ENCODE measurements at places on chromosomes 1 and 21. TPM values are rescaled to one million over a fixed set of nuclear protein-coding genes. Genes with fewer than 3 reads are reported as not detected.

- no peak for DNase-seq
These were observed 7.8 kb downstream of the PLA2G2A start for GRCh38 chr1:19971664-19972063.

- no peak for DNase-seq
These were observed 4.4 kb upstream of the IFI6 start for GRCh38 chr1:27676410-27676809.

GRCh38 chr1:59046730-59047157 lies 250.2 kb upstream of the FGGY start:
- no peak for DNase-seq

GRCh38 chr1:177023726-177024125 lies 140.8 kb downstream of the ASTN1 start:
- DNase-seq, result no peak

DNA sequence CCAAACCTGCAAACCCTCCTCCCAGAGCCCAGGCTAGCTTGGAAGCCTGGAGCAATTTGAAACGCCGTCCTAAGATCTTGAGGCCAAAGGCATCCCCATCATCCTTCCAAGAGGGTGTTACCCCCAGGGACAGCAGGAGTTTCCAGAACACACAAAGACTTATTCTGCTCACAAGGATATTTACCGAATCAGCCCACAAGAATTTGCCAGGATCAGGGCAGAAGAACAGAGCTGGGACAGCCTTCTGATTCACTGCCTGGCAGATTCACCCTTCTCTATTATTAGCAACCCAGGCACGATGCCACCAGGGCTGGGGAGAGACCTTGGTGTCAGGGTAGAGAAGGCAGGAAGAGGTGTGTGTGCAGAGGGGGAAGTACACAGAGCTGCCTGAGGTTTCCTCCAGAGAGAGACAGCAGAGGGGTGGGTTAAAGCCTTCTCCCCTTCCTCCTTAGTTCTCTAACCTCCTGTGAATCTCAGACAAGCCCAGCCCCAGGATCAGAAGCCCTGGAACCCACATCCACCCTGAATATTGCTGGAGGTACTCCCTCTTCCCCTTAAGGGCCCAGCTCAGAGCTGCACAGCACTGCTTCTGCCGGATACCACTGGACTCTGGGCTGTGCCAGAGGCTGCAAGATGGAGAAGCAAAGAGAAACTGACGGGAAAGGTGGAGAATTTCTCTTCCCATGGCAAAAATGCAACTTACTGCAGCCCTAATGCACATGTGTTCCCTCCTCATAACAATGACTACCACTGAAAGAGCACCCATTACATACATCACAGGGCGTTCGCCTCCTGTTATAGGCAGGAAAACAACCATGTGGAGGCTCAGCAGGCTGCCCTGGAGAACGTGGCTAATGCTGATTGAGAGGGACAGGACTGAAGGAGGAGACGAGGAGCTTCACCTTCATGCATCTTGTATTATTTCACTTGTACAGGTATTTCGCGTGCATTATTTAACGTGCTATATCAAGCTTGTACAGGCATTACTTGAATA lies 61.8 kb downstream of the ITPKB start:
- peak; percentile 98 for DNase-seq

DNA sequence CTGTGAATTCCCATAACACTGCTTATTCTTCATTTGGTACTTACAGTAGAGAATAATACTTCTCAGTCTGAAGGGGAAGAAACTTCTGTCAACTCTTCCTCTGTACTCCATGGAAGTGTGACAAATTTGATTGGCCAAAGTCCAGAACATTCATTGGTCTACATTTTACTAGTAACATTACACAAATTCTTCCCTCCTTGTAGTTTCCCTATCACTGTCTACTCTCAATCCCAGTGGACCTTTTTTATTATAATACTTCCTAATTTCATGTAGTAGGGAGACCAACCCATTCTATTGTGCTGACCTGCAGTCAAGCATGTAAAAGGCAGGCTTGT lies 74.7 kb downstream of the ALG6 start:
- no peak for DNase-seq

DNA sequence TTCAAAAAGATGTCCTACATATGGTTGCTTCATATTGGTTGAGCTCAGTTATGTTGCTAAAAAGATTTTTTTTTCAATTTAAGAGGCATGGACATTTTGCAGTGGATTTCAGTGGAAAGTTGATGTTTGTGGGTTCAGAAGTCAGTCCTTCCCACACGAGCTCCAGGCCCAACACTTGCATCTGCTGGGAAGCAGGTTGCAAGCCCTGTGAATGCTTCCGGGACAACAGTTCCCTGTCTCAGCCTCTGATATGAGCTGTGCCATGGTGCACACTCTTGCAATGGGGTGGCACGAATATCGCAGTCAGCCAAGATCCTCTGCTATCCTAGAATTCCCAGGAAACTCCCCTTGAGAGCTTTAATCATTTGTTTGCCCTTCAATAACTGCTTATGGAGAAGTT lies 30.3 kb upstream of the ABCG1 start:
- DNase-seq, result no peak

- no peak for DNase-seq
These were observed 4.2 kb downstream of the MAN1C1 start for GRCh38 chr1:25620701-25621350.

GRCh38 chr1:87686671-87687070 lies 358.0 kb downstream of the LMO4 start:
- no peak for DNase-seq

DNA sequence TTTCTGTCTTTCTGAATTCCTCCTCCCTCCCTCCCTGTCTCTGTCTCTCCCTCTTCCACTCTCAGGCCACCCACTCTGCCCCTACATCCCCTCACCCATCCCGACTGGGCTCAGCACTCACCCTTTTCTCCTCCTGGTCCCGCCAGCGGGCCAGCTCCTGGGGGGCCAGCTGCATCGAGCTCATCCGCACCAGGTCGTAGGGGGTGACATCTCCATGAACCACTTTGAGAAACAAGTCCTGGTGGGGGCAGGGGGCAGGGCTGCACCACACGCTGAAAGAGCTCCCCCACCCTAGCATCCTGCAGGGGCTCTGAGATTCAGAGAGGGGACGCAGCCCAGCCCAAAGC lies 17.8 kb downstream of the SPOCD1 start:
- no peak for DNase-seq

GRCh38 chr1:204544321-204544720 lies 28.1 kb downstream of the MDM4 start:
- DNase-seq, result no peak

- DNase-seq, result no peak
These were observed 39.7 kb downstream of the ANKRD13C start for GRCh38 chr1:70314706-70315304.

DNA sequence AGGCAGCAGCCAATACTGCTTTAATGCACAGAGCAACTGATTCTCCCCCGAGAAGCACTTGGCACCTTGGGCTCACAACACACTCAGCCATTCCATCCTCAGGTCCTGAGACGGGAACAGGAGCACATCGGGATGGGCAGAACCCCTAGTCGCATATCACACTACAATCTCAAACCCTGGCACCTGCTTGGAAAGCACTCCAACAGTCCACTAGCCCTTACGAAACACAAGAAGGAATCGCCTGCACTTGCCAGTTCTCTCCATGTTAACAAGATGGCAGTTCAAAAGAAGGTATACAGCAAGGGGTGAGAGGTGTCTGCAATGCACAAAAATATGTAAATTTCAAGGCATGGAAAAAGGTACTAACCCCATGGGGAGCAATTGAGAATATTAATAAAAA lies 21.4 kb downstream of the JAK1 start:
- DNase-seq, result no peak

DNA sequence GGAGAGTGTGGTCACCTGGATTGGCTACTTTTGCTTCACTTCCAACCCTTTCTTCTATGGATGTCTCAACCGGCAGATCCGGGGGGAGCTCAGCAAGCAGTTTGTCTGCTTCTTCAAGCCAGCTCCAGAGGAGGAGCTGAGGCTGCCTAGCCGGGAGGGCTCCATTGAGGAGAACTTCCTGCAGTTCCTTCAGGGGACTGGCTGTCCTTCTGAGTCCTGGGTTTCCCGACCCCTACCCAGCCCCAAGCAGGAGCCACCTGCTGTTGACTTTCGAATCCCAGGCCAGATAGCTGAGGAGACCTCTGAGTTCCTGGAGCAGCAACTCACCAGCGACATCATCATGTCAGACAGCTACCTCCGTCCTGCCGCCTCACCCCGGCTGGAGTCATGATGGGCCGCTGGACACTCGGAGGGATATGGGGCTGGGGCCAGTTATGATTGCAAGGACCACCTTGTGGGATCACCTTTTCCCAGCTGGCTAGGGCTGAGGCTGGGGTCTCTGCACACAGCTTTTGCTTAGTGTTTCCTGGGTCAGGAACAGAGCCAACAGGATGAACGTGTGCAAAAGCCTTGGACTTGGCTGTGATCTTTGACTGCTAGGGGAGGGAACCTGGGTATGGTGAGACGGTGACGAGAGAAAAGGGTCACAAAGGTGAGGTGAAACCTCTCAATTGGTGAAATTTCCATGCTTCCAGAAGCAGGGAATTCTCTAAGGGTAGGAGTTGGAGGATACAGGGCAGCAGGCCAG lies 4.3 kb upstream of the GNAI3 start:
- no peak for DNase-seq

GRCh38 chr21:39911286-39912199 lies 44.3 kb downstream of the PCP4 start:
- no peak for DNase-seq

- peak; percentile 36 for DNase-seq
These were observed 2.0 kb downstream of the QSOX1 start for GRCh38 chr1:180156631-180157091.

DNA sequence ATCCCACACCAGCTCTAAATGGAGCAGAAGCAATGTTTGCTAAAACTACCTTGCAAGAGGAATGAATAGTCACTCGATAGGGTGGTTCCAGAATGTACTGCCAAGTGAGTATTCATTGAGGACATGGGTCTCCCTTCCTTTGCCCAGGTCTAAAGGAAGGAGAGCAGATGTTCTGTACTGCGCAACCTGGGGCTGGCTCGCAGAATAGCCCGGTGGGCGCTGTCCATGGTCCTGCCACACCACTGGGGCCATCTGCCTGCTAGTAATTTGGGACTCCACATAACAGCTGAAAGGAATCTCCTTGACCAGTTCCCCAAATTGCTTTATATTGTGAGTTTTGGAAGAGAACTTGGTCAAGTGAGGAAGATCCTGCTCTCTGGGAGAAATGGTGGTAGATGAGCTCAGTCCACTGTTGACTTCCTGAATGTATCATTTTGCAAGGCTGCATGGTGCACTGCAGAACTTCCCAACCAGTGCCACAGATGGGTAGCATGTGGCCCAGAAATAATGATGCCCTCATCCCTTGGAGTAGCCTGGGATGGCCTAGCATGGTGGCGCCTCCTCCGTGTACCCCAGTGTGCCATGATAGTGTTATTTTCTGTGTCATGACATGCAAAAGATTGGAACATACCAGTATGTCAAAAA lies 5.7 kb downstream of the SLC6A17 start:
- peak; percentile 67 for DNase-seq

GRCh38 chr21:42461185-42461520 lies 34.9 kb downstream of the RSPH1 start:
- DNase-seq, result no peak

DNA sequence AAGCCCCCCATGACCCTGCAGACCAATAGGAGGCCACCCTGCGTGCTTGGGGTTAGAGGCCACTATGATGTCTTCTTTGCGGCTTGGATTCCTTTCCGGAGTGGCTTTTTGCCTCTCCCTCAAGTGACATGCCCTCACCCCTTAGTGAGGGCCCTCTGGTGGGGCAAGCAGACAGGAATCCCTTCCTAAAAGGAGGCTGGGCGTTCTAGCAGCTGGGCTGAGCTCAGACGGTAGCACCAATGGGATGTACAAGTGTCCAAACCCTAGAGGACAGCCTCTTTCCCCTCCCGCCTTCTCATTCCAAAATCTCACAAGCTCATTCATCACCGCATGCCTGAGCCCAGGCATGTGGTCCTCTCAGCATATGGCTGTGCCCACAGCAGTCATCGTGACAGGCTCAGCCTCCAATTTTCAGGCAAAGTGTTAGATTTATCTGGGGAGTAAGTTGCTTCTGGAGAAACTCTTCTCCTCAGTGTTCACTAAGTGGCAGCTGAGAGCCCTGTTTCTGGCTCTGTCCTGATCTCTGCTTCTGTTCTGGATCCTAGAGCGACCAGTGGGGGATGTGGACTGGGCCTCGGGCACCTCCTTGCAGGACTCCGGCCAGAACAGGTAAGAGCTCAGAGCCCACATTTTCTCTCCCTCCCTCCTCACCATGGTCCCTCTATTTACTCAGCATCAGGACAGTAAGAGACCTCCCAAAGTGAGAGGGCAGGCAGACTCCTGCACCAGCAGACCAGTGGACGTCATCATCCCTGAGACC lies 4.8 kb downstream of the KIAA1614 start:
- peak; percentile 37 for DNase-seq

GRCh38 chr1:211231873-211232272 lies 27.3 kb upstream of the RCOR3 start:
- no peak for DNase-seq

- no peak for DNase-seq
These were observed 1.1 kb downstream of the IGSF3 start for GRCh38 chr1:116666187-116667077.

DNA sequence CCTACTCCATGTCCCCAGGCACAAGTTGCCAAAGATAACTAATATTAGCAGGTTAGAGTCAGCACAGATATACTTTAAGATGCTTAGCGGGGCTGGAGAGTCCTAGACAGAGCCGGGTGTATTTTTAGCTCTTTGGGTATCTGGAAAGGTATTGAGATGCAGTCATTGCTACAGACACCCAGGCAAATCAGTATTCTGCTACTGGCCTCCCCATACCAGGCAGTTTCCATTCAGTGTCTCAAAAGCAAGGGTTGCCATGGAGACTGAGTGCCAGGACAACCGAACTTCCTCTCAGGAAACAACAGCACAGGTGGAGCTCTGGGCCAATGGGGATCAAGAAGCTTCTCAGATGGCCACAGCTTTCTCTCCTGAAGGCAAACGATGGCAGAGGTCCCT lies 45.3 kb downstream of the KCNC4 start:
- no peak for DNase-seq

The ERG gene
- total RNA-seq, result 4.4 TPM

The S100B gene
- total RNA-seq, result not detected

The GNAT2 gene
- not detected for total RNA-seq

The LRRC39 gene
- not detected for total RNA-seq

The SPRR4 gene
- total RNA-seq, result not detected

The ETV3 gene
- 6.6 TPM for total RNA-seq

The ACTL8 gene
- not detected for total RNA-seq

The CFAP107 gene
- total RNA-seq, result not detected

All from MG63 (cell line).